ENCODE measurements at places on chromosomes 11 and 22.

GRCh38 chr11:31628111-31628510 is 118.5 kb downstream of the ELP4 start:
- DNase-seq = no peak

DNA sequence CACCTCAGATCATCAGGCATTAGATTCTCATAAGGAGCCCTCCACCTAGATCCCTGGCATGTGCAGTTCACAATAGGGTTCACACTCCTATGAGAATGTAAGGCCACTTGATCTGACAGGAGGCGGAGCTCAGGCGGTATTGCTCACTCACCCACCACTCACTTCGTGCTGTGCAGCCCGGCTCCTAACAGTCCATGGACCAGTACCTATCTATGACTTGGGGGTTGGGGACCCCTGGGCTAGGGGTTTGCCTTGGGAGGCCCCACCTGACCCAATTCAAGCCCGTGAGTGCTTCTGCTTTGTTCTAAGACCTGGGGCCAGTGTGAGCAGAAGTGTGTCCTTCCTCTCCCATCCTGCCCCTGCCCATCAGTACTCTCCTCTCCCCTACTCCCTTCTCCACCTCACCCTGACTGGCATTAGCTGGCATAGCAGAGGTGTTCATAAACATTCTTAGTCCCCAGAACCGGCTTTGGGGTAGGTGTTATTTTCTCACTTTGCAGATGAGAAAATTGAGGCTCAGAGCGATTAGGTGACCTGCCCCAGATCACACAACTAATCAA is 2.2 kb downstream of the APOC3 start:
- DNase-seq = no peak

GRCh38 chr22:36285545-36285944 is 32.6 kb downstream of the APOL1 start:
- DNase-seq = no peak

- DNase-seq = no peak
Observed at GRCh38 chr22:27134315-27134701, 476.9 kb downstream of the MIAT start.

GRCh38 chr11:27281740-27282590 is 81.0 kb downstream of the CCDC34 start:
- DNase-seq = no peak

Measured in NCI-H2081 (cell line).